ELR (cell line): ENCODE measurements at places on chromosomes 2 and 18.

GRCh38 chr2:234421-234820 is 29.4 kb downstream of the SH3YL1 start:
- no peak for DNase-seq

DNA sequence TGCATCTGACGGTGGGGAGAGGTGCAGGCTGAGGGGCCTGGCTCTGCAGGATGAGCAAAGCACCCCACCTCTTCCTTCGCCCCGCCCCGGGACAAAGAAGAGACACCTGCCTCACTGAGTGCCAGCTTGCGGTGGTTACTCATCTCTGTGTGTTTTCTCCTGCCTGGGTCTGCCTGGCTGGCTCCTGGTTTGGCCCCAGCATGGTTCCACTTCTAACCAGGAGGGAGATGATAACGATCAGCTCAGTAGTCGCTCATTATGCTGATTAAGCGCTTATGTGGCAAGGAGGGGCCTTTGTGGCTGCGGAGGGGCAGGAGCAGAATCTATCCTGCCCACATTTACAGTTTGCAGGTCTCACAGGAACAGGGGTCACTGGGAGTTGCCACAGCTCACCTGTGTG is 68.7 kb upstream of the EDAR start:
- no peak for DNase-seq

- DNase-seq = no peak
Measured at GRCh38 chr2:100063459-100063953, 78.9 kb downstream of the AFF3 start.

DNA sequence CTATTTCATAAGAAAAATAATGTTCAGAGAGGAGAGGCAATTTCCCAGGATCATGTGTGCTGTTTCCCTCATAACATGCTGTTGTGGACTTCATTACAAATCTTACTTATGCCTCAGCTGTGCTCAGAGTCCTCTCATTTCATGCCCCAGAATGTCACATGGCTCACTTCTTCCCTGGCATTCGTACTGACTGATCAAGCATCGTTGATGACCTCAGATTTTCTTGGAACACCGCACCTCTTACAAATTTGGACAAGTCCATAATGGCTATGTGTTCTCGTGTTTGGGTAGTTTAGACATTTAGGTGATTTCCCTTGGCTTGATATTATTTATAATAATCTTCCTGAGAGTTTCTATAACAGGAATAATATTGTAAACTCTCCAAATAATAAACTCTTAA is 32.9 kb downstream of the SERPINB7 start:
- no peak for DNase-seq

DNA sequence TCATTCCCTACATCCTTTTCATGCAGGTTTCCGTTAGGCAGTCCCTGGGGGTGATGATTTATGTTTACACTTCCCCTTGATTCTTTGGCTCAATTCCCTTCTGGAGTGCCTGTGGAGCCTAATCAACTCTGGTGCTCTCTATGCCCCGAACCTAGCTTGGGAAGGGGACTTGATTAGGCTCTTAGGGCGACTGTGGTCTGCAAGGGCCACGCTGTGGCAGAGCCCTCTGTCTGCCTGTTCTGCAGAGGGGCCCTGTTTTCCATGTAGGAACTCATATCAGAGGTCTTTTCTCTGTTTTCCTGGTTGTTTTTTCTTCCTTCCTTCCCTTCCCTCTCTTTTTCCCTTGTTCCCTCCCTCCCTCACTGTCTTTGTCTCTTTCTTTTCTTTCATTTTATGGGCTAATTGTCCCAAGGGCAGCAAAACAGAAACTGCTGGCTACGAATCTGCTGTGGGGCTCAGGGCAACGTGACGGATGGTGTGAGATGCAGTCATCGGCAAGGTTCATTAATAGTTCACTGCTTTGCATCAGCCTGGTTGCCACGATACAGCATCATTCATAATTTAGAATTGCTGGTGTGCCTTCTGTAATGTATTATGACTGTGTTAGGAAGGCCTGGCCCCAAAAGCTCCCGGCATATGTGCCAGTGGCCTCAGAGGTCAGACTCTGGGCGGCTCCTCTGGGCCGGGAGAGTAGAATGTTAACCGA is 134.5 kb downstream of the NAPG start:
- DNase-seq = peak; percentile 1

DNA sequence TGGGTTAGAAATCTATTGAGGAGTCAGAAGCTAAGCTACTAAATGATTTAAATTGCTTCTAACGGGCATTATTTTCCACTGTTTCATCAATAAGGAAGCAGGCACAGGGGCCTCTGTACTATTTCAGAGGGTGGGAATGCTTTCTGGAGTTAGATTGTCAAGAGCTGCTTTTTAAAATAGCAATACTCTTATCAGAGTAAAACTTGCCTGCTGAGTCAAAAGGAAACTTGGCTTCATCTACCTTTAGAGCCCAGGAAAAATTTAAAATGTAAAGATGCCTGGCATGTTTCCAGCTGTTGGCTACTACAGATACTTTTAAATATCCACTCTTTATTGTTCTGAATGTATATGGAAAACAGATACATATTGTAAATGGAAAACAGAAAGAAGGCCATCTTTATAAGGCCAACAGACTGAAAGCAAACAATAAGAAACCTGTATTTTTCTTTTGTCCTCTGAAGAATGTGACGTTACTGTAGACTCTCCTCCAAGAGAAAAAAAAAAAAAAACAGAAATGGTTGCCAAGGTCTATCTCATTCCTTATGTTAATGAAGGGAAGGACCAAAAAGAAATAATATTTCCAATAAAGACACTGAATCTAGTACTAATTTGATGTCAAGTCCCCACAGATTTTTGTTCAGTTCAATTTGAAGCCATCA is 79.1 kb downstream of the FIGN start:
- DNase-seq = no peak

GRCh38 chr18:76951456-76952247 is 129.3 kb downstream of the ZNF236 start:
- DNase-seq = no peak

GRCh38 chr2:1585635-1586034 is 158.7 kb downstream of the PXDN start:
- no peak for DNase-seq

GRCh38 chr18:22424565-22424963 is 6.8 kb upstream of the CTAGE1 start:
- DNase-seq = no peak

- peak; percentile 51 for DNase-seq
Measured at GRCh38 chr2:237492137-237492890, 5.3 kb downstream of the MLPH start.

GRCh38 chr2:228063558-228063957 is 117.9 kb downstream of the SPHKAP start:
- DNase-seq = peak; percentile 50

GRCh38 chr2:105442056-105442455 is 43.2 kb upstream of the FHL2 start:
- no peak for DNase-seq

DNA sequence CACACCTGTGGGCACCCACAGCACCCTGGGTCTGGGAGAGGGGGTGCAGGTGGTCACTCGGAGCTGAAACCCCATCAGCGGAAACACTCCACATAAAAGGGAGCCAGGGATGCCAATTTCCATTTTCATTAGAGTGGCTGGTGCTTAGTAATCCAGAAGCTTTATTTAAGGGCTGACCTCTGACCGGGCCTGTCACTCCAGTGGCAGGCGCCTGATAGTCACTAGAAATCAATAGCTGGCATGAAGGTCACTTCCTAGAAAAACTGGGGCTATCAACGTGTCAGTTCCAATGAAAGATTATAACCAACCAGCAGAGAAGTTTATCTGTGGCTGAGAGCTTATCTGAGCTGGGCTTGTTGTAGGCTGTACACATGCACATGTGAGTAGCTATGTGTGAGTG is 333.7 kb upstream of the SKOR2 start:
- no peak for DNase-seq

DNA sequence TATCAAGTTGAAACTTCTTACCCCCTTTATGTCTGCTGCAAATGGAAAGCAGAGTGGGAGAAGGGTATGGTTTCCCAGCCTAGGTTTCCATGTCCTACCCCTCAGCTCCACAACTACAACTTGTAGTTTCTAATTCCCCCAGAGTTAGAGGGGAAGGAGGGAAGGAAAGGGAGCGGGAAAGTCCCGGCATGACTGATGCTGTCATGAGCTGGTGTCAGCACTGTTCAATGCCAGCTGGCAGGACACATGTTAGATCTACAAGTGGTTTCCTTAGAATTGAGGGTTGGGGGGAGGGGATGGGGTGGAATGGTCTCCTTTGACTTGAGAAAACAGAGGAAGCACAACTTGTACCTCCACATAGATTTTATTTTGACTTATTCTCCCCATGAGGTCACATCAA is 194.0 kb downstream of the MBD2 start:
- no peak for DNase-seq

- DNase-seq = no peak
Measured at GRCh38 chr18:50161597-50162205, 33.2 kb downstream of the MYO5B start.

DNA sequence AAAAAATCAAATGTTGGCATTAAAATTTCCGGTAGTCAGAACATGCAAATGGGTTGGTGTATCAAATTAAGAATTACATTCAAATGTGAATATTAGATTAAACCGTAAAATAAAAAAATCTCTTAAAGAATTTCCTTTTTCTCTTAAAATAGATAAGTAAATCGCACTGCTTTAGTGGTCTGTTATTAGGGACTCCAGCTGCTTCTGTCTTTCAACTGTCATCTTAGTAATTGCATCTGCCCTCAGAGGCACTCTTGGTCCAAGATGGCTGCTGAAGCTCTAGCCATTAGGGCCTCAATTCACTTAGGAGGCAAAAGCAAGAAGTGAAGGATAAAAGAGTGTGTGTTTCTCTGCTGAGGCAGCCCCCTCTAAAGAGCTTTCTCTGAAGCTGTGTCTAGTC is 132.4 kb downstream of the MGAT5 start:
- no peak for DNase-seq

DNA sequence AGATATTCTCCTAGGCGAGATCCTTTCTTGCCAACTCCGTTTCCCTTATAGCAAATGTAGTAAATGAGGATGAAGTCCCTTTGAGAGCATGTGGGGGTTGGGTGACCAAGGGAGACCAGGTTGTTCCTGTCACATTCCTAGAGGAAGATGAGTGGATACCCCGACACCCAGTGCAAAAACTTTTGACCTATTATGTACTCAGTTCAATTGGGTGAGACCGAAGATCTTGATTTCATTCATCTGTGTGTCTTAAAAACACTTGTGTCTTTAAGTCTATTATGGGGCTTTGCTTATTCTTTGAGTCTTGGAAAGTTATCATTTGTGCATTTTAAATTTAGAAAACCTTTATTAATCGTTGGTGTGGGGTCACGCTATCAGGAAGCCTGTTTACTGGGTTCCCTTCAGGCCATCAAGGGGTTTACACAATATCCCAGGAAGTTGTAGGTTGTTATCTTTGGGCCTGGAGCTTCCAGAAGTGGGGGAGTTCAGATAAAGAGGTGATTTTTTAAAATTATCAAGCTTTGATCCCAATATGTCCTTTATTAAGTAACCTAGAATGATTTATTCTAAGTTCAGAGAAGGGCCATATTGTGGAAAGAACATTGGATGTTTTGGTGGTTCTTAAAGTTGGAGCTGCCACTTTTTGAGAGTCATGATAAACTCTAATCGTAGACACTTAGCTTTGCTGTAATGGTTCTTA is 2.8 kb downstream of the RHOB start:
- peak; percentile 39 for DNase-seq

DNA sequence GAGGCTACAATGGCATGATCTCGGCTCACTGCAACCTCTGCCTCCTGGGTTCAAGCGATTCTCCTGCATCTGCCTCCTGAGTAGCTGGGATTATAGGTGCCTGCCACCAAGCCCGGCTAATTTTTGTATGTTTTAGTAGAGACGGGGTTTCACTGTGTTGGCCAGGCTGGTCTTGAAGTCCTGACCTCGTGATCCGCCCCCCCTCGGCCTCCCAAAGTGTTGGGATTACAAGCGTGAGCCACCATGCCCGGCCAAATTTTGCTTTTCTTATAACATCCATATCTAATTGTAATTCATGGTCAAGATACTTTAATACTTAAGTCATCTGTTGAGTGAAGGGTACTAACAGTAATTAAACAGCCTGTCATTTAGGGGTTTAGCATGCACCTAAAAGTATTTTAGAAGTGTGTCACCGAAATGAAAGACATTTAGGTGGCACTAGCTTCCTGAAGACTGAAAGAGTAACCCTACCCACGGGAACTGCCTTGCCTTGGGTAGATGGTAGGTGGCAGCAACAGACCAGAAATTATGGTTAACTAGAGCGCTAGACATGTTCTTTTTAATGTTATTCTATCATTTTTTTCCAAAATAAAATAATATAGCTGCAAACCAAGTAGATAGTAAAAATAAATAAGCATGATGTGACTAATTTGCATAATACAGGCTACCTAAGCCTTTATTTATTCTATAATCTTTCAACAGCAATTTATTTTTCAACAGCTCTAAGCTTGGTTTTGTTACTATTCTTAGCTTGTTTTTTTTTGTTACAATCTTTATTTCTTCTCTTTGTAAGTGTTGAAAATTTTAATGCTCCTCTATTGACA is 8.6 kb upstream of the ACYP2 start:
- peak; percentile 71 for DNase-seq

- no peak for DNase-seq
Measured at GRCh38 chr2:216934151-216934550, 74.3 kb upstream of the TNP1 start.

GRCh38 chr2:33784488-33784887 is 185.4 kb upstream of the FAM98A start:
- DNase-seq = no peak

GRCh38 chr18:4108016-4108415 is 347.1 kb downstream of the DLGAP1 start:
- DNase-seq = no peak

DNA sequence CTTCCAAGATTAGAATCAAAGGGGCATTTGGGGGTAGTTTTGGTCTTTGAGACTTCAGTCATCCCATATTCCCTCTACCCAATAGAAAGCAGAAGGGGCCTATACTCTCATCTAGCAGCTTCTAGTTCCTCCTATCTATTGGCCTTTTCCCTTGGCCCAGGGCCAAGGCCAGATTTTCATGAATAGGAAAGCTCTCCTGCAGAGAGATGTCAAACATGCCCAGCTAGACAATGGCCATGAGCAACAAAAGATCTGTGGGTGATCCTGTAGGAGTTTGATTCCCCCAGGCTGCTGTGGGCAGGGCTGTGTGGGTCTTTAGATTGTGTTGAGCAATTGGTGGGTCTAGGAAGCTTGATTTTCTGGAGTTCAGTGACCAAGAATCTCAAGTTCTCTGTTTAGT is 2.9 kb upstream of the ADCYAP1 start:
- no peak for DNase-seq
